AG08395 (cell line): ENCODE measurements at places on chromosomes 2 and 18.

GRCh38 chr2:11873356-11874154, 127.1 kb downstream of the LPIN1 start:
- DNase-seq = peak; percentile 6

DNA sequence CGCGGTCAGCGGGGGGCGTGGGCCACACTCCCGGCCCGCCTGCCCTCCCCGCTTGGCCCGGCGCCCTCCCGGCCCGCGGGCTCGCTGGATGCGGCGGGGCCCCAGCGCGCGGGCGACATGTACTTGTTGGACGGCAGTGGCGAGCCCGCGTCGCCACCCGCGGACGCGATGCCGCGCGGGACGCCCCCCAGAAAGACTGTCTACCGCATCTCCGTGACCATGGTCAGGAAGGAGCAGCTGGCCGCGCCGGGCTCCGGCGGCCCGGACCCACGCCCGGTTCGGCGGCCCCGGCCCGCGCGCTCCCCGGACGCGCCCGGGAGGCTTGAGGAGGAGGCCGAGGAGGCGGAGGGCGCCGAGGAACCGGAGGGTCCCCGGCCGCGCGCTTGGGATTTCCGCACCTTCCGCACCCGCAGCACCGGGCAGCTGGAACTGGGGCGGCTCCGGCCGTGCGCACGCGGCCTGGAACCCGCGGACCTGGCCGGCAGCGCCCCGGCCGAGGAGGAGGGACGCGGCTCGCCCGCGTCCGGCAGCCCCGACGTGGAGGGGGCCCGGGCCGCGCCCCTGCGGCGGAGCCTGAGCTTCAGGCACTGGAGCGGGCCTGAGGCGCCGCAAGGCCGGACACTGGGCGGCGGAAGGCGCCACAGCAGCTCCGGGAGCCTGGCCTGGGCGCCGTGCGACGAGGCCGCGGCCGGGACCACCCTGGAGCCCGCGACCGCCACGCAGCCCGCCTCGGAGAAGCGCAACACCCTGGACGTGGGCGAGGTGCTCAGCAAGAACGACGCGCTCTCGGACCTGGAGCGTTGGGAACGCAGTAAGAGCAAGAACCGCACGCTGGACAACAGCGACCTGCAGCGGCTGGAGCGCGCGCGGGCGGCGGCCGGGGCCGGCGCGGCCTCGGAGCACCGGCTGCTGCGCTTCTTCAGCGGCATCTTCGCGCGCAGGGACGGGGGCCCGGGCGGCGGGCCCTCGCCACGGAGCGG, 176.4 kb downstream of the AGAP1 start:
- peak; percentile 75 for DNase-seq

- no peak for DNase-seq
Observed at GRCh38 chr2:101199251-101199791, 48.1 kb upstream of the TBC1D8 start.

GRCh38 chr18:25726298-25726697, 364.1 kb downstream of the SS18 start:
- peak; percentile 17 for DNase-seq

DNA sequence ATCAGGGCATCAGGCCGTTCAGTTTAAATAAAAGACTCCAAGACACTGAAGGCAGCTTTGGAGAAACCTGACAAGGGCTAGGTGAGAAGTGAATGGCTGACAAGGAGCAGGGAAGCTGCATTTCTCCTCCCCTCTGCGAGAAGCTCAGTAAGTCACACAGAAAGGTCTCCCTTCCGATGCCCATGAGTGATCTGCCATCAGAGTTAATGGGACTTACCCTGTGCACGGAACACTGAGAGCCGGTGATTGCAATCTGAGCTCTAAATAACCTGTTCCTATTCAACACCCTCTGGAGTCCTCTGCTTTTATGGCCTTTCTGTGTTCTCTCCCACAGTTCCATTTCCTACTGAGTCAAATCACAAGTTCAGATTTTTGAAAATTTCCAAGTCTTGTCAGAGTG, 322.2 kb upstream of the MYT1L start:
- DNase-seq = no peak

DNA sequence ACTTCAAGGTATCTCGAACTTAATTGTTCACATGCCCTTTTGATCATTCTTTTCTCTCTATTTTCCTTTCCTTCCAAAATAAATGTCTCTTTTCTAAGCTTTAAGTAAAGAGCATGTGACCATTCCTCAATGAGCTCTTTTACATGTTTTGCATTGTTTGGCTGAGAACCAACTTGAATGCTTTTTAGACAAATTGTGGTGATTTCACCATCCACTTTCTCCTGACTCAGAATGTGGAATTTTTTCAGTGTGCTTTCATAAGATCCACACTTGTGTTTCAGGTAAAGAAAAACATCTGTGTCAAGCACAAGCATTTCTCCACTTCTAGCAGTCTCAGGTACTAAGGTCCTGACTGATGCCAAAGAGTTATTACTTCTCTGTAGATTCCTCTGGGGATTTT, 10.7 kb downstream of the RBM43 start:
- DNase-seq = peak; percentile 56

DNA sequence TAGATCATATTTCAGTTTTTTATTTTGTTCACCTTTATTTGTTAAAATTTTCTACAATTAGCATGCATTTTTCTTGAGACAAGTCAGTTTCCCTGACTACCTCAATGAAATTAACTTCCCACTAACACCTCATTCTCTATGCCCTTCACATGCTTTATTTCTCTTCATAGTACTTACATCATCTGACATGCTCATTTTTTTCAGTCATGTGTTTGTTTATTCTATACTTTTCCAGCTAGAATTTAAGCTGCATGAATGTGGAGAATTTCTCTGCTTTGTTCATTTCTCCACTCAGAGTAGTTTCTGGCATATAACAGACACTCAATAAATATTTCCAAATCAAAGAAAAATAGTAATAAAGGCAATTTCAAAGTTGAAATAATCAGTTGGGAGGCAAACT, 78.9 kb upstream of the SCN7A start:
- no peak for DNase-seq

DNA sequence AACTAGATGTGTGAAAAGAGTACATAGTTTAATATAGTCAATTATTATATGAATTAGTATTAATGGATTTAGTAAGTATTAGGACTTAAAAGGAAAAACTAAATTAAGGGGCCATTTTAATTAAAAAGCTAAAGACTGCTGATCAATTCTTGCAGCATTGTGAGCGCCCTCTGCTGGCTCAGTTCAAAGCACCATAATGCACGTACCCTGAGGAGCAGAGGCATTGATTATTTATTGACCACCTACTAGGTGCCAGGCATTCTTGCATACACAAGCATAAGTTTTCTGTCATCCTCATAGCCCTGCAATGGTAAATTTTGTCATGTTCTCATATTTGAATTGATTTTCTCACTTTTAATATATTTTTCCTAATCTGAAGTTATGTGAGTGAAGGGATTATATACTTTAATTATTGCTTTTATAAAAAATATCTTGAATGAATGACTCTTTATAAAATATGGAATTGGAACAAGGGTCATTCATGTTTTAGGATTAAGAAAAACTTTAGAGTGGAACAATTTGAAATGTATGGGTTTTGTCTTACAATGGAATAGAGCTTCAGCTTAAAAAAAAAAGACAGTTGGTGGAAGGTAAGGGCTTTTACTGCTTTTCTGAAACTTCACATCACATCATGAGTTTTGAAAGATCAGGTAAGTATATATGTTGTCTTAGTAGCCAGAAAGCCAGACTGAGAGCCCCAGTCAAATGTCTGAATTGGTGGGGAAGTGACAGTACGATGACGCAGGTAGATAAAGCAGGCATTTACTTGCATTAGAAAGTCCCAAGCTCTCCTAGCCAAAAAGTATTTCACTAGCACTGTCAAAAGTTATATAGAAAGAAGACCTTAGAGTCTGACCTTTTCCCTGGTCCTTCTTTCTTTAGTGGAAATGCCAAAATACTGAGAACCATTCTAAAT, 9.7 kb downstream of the ITGA4 start:
- DNase-seq = peak; percentile 5

- DNase-seq = peak; percentile 53
Observed at GRCh38 chr2:105521176-105521575, 122.3 kb upstream of the FHL2 start.

- no peak for DNase-seq
Observed at GRCh38 chr18:24486684-24487083, 26.2 kb downstream of the HRH4 start.

DNA sequence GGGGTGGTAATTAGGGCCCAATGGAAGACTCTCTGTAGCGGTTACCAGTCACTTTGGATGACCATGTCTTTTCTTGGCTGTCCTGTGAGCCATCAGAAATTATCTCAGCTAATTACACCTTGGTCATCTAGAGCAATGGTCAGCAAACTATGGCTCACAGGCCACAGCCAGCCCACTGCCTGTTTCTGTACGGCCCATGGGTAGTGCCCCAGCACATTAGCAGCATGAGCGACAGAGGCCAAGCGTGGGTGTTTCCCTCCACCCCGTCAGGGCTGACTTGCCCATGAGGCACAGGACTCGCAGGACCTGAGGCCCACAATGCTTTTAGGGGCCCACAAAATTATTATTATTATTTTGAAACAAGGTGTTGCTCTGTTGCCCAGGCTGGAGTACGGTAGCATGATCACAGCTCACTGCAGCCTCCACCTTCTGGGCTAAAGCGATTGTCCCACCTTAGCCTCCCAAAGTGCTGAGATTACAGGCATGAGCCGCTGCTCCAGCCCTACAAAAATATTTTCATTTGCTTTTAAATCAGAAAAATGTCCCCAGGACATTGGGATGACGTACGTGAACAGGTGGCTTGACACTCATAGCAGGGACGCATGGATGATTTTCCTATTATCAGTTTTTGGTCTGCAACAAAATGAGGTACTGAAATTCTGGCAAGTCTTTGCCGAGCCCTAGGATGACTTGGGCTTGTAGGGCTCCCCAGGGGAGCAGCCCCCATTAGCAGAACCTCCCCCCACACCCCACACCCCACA, 29.3 kb upstream of the CEP68 start:
- DNase-seq = no peak

GRCh38 chr18:13051950-13052349, 60.8 kb downstream of the CEP192 start:
- DNase-seq = no peak

DNA sequence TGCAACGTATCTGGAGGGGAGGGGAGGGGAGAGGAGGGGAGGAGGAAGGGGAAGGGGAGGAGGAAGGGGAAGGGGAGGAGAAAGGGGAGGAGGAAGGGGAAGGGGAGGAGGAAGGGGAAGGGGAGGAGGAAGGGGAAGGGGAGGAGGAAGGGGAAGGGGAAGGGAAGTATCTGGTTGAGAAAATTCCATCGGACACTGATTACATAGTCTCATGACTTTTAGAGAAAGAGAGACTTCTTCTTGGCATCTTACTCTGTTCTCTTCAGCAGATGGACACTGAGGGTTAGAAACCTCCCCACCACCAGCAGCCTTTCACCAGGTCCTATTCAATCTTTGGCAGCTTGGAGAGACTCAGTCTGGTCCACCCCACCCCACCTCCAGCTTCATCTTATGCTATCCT, 296.3 kb downstream of the TNS1 start:
- DNase-seq = no peak

GRCh38 chr18:74714791-74715190, 117.1 kb downstream of the ZNF407 start:
- DNase-seq = no peak

- no peak for DNase-seq
Observed at GRCh38 chr2:200041639-200042038, 86.3 kb downstream of the MAIP1 start.

GRCh38 chr2:35356332-35356731, 999.2 kb upstream of the CRIM1 start:
- DNase-seq = no peak

- DNase-seq = no peak
Observed at GRCh38 chr2:113175042-113175628, 1.4 kb downstream of the PSD4 start.

DNA sequence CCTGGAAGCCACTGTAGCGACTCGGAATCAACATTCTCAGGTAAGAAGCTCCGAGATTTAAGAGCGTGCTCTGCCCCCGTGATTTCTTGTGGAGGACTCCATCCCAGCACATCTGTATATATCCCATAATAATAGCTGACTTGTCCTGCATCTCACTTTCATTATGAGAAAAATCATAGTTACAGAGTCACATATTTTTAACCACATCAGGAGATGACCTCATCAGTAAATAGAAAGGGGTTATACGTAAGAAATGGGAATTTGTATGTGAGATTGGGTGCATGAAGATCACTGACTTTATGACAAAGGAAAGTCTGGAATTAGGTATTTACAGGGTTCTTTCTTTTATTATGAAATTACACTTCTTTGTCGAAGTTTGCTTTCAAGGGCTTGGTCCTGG, 16.4 kb upstream of the TMEM18 start:
- no peak for DNase-seq

- peak; percentile 48 for DNase-seq
Observed at GRCh38 chr2:187078297-187078696, 229.3 kb upstream of the ZSWIM2 start.

- DNase-seq = no peak
Observed at GRCh38 chr2:238155761-238156694, 2.7 kb upstream of the ERFE start.

- DNase-seq = no peak
Observed at GRCh38 chr2:10490806-10491291, 42.7 kb upstream of the ODC1 start.

- no peak for DNase-seq
Observed at GRCh38 chr2:239908308-239908707, 116.8 kb downstream of the NDUFA10 start.

- no peak for DNase-seq
Observed at GRCh38 chr2:232959139-232959538, 53.9 kb downstream of the NGEF start.
